Bronchial epithelial cell (primary cell): ENCODE measurements at places on chromosomes 2 and 18.

DNA sequence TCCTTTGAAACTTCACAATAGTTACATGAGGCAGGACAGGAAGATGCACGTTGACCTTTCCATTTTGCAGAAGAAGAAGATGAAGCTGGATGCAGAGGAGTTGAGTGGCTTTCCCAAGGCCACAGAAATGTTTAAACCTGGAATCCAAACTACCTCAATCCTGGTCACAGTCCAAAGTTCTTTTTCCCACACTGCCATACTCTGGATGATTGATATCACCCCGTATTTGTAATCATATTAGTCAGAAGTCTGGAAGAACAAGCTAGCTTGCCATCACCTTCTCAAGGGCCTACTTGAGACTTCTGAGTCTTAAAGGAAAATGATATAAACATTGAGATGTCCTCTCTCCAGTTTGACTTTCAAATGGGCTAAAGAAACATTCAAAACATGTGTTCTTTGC is 190.1 kb downstream of the LNPK start:
- DNase-seq: no peak

DNA sequence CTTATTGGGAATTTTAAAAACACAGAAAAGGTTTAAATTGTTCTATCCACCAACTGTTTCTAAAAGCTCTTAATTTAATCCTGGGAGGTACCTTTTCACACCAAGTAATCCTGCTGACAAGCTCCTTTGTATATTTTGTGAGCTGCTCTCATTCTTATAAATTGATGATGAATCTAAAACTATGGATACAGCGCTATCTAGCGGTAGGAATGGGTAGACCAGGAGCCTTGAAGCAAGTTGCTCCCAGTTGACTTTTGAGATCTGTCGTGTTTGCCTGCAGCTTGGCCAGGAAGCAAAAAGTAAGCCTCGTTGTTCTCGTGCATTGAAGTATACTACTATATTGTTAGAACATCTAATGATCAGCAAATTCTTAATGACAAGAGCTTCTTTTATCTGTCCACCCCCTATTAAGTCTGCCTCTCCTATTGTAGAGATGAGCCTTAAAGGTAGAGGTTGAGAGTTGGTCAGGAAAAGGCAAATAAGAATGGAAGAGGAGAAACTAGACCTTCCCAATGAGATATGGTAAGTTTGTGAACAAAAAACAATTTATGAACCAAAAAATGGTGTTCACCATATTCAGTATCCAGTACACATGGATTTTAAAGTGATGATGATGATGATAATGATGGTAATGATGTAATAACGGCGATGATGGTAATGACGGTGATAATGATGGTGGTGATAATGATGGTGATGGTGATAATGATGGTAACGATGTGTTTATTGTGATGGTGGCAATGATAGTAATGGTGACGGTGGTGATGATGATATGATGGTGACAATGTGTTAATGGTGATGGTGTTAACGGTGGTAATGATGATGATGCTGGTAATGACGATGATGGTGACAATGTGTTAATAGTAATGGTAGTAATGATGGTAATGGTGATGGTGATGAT is 212.1 kb upstream of the NCKAP5 start:
- DNase-seq: peak; percentile 75

- DNase-seq: no peak
Observed at GRCh38 chr2:206023183-206023582, 62.8 kb downstream of the INO80D start.

DNA sequence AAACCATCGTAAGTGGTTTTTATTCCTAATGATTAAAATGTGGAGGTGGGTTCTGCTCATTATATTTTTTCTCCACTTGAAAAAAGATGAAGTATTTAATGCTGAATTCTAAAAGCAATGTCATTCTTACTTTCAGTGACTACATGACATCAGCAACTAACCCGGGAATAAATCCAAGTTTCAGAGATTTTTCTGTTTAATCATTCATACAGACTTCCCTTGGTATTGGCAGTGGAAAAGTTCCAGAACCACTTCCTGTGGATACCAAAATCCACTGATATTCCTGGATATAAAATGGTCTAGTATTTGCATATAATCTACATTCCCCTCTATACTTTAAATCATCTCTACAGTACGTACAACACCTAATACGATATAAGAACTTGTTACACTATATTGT is 128.6 kb downstream of the ZNF532 start:
- peak; percentile 82 for DNase-seq

DNA sequence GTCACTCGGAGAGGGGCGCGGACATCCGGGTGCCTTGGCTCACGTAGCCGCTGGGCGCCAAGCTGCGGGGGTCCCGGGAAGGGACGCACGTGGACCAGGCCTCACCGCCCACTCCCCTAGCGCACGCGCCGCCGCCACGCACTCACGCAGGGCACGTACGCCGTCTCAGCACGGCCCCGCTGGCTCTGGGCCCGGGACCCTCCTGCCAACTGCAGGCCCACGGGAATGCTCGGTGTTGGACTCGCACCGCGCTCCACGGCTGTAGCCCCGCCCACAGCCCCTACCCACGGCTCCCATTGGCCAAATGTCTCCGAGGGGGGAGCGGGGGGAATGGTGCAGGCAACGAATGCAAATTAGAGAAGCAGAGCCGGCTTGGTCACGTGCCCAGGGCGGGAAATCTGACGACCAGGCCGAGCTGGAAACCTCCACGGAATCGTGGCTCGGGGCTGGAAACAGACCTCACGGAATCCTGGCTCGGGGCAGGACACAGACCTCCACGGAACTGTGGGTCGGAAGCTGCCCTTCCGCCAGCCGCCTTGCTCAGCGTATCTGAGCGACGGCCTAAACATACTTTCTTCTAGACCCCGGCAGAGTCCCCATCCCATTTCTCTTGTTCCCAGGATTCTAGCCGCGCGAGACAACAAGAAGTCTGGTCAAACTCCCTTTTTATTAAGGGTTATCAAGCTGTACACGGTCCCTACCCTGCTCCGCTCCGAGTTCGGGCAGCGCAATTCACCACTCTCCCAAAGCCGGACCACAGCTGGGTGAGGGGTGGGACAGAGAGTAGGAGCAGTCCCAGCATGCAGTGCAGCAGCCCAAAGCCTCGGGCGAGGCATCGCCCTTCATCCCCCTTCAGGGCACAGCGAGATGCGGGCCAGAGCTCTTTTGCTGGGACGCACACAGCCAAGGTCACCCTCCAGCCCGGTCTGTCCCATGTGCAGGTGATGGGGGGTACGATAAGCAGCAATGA is at the start of gene ABCB6:
Gene ABCB6 (minus strand): TSS at position 227 of the 970 bp plus-strand sequence. CDS start 285 bp downstream, outside the sequence.
- peak; percentile 74 for DNase-seq
